ENCODE measurements at places on chromosomes 4 and X.

DNA sequence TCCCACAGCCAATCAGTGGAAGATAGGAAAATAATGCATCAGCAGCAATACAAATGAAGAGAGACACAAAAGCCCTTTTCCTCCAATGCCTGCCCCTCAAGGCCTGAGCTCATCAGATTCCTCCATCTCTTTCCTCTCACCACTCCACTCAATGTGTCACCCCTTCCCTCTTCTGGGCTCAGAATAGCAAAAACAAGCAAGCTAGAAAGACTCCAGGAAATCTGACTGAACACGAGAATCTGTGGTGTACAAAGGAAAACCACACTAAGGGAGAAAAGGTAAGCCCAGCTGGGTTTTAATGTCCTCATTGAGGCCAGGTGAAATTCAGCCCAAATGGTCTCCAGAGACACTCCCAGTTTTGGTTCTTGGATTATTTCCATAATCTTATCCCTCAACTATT lies 46.3 kb downstream of the ARHGEF9 start:
- DNase-seq: no peak

DNA sequence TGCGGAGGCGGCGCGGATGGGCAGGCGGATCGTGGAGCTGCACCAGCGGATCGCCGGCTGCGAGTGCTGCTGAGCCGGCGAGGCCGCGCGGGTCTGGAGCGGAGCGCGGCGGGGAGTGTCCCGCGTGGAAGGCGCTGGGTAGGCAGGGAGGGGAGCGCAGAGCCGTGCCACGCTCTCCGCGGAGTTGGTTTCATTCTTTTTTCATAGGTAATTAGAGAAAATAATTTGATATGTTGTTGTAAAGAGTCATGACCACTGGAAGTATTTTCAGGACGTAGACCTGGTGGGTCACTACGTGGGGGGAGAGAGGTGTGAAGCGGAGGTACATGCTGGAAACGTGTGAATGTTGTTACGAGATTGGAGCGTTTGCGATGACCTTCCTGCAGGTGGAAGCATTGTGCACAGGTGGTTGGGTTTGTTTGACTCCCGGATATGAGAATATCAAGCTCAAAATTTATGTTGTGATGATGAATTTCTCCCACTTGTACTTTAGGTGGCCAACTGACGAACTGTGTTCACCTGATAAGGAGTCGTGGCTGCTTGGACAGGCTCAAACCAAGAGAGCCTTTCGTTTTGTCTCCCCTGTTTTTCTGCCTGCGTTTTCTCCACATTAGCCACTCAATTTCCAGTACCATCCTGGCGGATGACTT lies 19.1 kb upstream of the S100P start:
- peak; percentile 53 for DNase-seq

DNA sequence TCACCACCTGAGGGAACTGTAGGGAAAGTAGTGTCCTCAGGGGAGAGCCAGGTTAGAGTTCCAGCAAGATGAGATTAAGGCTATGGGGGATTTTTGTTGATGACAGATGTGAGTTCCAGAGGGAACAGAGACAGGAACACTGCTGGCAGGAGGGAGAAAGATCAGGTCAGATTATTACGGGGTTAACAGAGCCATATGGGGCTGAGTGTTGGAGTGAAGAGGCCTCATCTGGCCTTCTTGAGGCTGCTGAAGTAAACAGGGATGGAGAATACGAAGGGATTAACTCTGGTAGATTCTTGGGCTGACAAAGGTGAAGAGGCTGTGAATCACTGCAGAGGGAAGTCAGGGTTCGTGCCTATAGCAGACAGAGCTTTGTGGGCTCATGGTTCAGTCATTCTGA lies 47.9 kb upstream of the POU4F2 start:
- DNase-seq: no peak

DNA sequence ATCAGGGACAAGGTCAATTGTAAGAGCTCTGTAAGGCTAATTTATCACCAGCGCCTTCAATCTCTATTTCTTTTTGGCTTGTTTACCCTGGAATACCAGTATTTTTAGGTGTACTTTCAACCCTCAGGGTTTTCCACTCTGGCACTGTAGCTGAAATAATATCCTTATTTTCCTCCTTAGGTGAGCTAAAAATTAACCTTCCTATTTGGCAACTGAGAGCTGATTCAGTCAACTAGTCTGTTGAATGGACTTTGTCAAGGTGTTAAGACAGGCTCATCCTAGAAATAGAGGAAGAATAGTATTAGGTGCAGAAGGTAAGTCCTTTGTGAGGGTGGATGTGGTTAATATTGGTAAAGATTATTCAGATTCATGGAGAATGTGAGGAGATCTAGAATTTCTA lies 101.3 kb upstream of the BANK1 start:
- no peak for DNase-seq

DNA sequence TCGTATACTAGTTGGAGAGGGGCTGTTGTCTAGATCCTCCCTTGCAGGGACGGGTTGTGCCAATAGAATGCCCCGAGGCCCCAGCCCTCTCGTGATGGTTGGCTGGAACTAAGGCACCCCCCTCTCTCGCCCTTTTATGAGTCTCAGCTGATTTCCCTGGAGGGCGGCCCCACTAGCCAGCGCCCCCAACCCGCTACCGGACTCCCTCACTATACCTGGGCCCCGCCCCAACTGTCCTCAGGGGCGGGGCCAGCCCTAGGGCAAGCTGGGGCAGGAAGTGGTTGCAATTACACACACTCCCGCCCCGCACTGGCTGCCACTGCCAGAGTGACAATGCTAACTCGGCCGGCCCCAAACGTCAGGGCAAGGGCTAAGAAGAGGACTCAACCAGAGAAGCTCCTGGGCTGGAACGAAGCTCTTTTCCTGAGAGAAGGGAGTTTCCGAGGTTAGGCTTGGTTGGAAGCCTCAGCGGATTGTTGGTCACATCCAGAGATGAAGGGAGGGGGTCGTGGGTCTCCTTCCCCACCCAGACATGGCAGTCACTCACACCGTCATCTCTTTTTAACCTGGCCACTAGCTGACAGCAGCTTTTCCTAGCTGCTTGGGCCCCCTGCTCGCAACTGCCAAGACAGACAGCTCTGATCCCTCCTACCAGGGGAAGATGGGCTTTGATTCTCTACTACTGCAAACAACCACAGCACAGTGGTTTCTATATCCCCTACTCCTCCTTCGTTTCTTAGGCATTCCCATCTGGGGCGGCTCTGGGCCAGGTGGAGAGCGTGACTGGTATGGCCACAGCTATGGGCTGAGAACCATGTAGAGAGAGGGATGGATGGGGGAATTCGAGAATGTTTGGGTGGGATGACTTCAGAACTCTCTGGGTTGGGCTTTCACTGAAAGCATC lies 21.0 kb upstream of the BCORL1 start:
- peak; percentile 34 for DNase-seq

DNA sequence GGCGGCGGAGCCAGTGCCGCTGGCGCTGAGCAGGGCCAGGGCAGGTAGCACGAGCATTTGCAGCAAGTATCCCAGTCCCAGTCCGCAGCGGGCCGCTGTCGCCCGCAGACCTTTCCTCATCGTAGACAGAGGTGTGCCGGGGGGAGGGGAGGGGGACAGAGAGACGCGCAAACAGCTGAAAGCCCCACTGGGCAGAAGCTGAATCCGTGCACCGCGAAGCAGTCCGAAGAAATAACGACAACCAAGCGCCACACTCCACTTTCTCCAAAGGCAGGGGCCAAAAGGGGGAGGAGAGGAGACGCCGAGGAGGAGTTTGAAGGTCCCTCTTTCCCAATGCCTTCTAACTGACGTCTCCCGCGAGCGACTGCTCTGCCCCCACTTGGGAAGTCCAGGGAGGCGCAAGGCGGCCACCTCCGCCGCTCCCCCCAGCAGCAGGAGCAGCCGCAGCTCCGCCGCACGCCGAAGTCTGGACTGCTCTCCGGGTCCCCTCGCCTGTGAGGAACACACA lies at the start of gene UNC5C:
TSS of gene UNC5C (minus strand) at position 236 of the 508 bp plus-strand sequence.
- no peak for DNase-seq

DNA sequence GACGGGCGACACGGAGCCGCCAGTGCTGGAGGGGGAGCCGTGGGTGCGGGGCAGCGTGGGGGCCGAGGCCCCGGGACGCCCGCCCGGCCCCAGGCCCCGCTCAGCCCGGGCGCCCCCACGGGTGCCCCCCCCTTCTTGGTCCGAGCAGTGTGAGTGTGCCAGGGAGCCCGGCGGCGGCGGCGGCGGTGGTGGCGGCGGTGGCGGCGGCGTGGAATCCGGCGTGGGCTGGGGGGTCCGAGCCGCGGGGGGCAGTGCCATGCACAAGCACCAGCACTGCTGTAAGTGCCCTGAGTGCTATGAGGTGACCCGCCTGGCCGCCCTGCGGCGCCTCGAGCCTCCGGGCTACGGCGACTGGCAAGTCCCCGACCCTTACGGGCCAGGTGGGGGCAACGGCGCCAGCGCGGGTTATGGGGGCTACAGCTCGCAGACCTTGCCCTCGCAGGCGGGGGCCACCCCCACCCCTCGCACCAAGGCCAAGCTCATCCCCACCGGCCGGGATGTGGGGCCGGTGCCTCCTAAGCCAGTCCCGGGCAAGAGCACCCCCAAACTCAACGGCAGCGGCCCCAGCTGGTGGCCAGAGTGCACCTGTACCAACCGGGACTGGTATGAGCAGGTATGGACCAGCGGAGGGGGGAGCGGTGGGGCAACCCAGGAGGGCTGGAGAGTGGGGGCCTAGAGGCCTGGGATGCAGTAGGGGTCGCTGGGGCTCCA lies 466 bp downstream of the DLG3 start:
- DNase-seq: no peak

DNA sequence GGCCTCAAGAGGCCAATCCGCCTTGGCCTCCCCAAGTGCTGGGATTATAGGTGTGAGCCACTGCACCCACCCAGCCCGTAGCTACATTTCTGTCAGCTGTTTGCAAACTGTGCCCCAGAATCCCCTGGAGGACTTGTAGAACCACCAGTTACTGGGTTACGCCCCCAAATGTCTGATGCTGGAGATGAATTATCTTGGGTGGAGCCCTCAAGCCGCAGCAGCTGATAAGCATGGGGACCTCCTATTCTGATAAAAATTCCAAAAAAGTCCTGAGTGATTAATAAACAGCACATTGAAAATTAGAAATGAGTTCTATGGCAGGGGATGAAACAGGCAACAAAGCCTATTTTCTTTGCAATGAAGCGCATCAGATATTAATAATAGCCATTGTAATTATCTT lies 105.0 kb downstream of the PTTG2 start:
- no peak for DNase-seq

DNA sequence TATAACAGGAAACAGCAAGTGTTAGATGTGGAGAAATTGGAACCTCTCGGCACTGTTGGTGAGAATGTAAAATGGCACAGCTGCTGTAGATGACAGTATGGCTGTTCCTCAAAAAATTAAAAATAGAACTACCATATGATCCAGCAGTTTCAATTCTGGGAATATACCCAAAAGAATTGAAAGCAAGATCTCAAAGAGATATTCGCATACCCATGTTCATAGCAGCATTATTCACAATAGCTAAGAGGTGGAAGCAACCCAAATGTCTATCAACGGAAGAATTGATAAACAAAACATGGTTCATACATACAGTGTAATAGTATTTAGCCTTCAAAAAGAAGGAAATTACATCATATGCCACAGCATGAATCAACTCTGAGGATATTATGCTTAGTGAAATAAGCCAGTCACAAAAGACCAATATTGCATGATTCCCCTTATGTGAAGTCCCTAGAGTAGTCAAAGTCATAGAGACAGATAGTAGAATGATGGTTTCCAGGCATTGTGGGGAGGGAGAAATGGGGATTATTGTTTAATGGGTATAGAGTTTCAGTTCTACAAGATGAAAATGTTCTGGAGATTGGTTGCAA lies 467.7 kb downstream of the IDS start:
- no peak for DNase-seq

- no peak for DNase-seq
These were observed 113.5 kb upstream of the TTC29 start for GRCh38 chr4:147059064-147059731.

GRCh38 chrX:154603438-154604430 lies 15.3 kb downstream of the CTAG1B start:
- DNase-seq: no peak

DNA sequence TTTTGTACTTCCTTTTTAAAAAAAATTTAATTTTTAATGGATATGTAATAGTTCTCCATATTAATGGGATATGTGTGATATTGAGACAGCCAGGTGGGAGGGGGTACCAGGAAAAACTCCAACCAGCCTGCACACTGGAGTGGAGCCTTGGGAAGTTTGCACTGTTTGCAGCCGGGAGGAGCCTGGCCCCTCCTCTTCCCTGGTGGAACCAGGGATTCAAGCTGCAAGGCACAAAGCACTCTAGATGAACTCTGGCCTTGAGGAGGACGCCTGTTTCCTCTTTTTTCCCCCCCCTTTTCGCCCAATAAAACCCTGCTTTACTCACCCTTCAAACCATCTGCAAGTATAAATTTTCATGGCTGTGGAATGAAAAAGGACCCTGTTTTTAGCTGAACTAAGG lies 48.2 kb upstream of the GC start:
- DNase-seq: no peak

GRCh38 chr4:116016201-116016600 lies 902.8 kb upstream of the NDST4 start:
- no peak for DNase-seq

DNA sequence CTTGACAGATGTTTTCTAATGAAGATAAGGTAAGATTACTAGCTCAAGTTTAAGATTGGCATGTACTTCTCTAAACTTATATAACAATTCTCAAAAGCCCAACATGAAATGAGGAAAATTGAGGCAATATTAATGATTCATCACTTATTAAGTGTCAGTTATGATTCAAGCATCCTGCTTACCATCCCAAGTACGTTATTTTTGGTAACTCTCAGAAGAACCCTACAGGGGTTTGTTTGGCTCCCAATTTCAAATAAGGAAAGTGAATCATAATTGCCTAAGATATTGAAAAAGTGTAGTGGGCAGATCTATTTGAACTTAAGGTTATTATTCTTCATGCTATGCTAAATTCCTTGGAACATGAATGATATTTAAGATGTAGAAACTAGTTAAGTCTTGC lies 387.9 kb upstream of the TENM3 start:
- no peak for DNase-seq

GRCh38 chr4:128060121-128060698 lies 902 bp upstream of the LARP1B start:
- no peak for DNase-seq

DNA sequence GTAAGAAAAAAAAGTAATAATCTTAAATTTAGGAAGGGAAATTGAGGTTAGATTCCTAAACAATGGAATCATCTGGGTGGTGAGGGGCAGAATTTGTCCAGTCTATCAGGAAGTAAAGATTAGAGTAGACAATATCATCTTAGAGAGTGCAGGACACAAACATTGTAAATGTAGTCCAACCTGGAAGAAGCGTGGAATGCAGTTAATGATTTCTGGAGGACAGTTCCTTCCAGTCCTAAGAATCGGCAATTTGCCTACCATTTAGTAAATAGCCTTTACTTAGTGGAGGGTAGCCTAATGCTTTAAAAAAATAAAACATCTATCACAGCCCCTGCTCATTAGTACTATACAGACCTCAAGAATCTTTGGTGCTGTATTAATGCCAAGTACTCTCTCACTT lies 147.5 kb upstream of the TTC29 start:
- no peak for DNase-seq

- no peak for DNase-seq
These were observed 91.5 kb downstream of the GEMIN8 start for GRCh38 chrX:13938051-13938828.

- no peak for DNase-seq
These were observed 8.6 kb upstream of the ZXDA start for GRCh38 chrX:57918750-57919436.

All from activated CD4-positive, CD25-positive, alpha-beta regulatory T cell treated with anti-CD3 and anti-CD28 coated beads, Interleukin-2, amount 50 U/mL, for 16 hours (primary cell).